ENCODE measurements at places on chromosomes 3 and 15. TPM values are rescaled to one million over a fixed set of nuclear protein-coding genes. Genes with fewer than 3 reads are reported as not detected.
A peak's percentile ranks its signal among the peaks of the same experiment; 100 is the strongest.

GRCh38 chr3:72904163-72904562 lies 16.3 kb downstream of the GXYLT2 start:
- DNase-seq: no peak

- peak; percentile 62 for DNase-seq
Observed at GRCh38 chr15:82709421-82710207, at the start of gene AP3B2. Gene AP3B2, minus strand, starts transcription at chr15:82709875. Its CDS starts 169 bp downstream, at chr15:82709706.

- no peak for DNase-seq
Observed at GRCh38 chr15:49628379-49628778, 7.5 kb downstream of the DTWD1 start.

GRCh38 chr15:76994971-76995945 lies at the start of gene PSTPIP1:
Gene PSTPIP1, plus strand, starts transcription at chr15:76995126. Its CDS starts 448 bp downstream, at chr15:76995574.
- peak; percentile 49 for DNase-seq

GRCh38 chr15:68145706-68146105 lies 59.4 kb downstream of the CALML4 start:
- DNase-seq: no peak

- DNase-seq: no peak
Observed at GRCh38 chr3:181888234-181888633, 176.5 kb downstream of the SOX2 start.

DNA sequence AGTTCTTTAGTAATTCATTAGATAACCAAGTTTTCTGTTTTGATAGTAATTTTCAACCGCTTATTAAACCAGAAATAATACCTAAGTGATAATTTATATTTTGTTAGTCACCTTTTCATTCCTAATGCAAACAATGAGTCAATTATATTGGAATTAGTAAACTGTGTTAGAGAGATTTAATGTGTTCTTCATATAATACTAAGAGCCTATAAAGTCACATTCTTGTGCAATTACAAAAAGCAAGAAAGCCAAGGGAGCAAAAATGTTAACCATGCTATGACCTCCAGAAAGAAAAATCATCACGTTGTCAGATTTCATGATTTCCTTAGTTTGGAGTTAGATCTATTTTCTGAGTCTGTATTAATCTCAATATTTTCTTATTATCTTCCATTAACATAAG lies 108.8 kb upstream of the SAMMSON start:
- no peak for DNase-seq

DNA sequence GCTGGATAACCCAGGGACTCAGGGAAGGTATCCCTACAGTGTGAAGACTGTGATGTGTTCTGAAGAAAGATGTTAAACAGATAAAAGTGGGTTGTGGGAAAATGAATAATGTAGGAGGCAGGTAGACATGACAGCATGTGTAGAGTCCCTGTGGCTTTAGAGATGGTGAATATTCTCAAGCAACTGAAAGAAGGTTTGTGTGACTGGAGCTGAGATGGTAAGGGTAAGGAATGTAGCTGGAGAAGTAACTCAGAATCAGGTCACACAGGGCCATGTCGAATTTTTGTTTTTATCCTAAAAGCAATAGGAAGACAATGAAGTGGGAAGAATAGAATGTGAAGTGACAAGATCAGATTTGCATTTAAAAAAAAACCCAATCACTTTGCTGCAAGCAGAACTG lies 53.7 kb upstream of the TRPC1 start:
- no peak for DNase-seq

GRCh38 chr15:62879770-62880169 lies 162.8 kb upstream of the TPM1 start:
- no peak for DNase-seq

- DNase-seq: no peak
Observed at GRCh38 chr3:46469680-46470357, 5.1 kb upstream of the LTF start.

DNA sequence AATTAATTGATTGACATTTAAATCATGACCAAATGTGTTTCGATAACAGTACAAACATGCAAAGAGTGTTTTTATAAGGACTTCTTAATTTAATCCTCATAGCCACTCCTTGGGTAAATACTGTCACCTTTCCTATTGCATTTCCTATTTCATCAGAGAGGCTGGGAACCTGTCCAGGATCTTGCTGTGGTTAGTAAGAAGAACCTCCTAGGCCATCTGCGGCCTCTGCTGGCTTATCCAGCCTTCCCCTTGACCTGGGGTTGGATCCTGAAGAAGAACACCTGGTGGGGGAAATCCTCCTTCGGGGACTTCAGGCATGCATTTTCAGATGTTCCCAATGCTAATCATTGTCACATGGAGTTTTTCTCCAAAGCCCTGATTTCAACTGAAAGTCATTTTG lies 25.5 kb downstream of the GLDN start:
- peak; percentile 50 for DNase-seq

GRCh38 chr3:186340204-186340603 lies 21.8 kb downstream of the DGKG start:
- no peak for DNase-seq

- no peak for DNase-seq
Observed at GRCh38 chr15:27241943-27242342, 271.0 kb downstream of the GABRG3 start.

GRCh38 chr3:35675206-35675605 lies 35.9 kb downstream of the ARPP21 start:
- no peak for DNase-seq

DNA sequence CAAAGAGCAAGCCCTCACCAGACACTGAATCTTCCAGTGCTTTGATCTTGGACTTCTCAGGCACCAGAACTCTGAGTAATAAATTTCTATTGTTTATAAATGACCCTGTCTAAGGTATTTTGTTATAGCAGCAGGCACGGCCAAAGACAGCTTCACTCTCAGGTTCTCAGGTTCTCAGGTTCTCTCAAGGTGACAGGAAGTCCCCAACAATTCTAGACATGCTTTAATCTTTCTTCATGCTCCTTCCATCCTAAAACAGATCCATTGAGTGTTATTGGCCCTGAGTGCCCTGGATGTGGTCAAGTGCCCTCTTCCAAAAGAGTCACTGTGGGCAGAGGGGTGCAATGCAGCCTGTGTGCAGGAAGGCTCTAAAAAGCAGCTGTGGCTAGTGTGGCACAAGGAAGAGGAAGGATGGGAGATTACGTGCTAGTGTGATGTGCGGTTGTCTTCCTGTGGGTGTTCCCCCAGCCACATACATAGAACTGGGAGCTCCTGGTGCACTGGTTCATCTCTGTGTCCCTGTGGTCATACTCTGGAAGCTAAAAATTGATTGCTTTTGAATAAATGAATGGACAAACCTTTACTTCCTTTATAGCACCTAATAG lies 11.0 kb upstream of the RAB7A start:
- no peak for DNase-seq

DNA sequence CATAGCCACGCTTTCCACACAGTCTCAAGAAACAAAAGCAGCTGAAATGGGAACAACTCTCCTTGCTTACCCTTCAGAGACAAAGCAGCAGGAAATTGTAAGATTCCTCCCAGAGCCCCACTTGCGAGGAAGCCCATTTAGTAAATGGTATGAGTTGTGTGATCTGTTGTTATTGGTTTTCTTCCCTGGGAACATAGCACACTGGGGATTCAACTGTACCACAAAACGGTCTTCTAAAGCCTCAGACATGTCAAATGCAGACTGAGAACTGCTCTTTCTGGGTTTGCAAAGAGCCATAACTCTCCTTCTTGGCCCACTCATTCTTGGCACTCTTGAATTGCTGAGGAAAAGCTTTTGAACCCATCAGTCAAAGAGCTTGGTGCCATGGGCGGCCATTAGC lies 101.0 kb upstream of the COL8A1 start:
- no peak for DNase-seq

DNA sequence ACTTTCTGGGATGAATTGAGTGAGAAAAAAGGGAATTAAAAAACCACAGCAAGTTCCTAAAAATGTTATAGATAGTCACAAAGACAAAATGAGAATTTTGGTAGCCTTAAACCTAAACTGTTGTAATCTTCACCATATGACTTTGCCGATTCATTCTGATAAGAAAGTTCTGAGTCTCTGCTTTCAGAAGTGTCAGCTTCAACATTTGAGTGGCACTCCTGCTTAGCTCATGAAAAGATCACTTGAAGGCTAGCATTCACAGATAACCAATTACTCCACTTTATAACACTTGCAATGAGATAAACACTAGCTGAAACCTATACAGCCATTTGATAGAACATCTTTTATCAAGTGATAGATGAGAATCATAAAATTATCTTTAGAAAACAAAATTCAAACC lies 288.1 kb upstream of the POU1F1 start:
- DNase-seq: no peak

DNA sequence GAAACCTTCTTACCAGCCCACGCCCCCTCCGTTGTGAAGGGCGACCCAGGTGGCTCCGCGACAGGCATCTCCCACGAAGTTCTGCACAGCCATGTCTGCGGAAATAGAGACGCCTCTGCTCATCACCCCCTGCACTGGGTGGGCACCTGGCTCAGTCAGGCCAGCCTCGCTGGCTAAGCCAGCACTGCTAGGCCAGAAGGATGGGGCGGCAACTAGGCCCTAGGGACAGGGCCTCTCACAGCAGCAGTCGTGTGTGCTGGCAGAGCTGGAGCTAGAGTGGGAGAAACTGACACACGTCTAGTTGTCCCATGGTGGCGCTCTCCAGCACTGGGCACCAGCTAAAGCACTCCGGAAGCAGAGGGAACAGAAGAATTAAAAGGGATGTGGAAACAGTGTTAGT lies 12.5 kb upstream of the ZXDC start:
- no peak for DNase-seq

DNA sequence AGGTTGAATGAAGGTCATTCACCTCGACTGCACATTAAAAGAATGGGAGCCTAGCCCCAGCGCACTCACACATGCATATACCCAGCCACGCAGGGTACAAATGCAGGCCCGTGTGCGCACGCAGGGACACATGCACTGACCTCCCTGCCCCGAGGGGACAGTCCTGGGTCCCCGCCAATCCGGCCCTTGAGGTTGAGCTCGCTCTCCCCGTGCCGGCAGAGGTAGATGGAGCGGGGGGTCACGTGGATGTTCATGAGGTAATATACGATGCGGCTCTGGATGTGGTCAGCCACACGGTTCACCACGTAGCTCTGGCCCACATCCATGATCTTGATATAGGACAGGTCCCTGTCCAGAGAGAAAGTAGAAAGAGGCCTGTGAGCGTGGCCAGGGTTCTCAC lies 20.5 kb downstream of the PFKFB4 start:
- no peak for DNase-seq

GRCh38 chr15:63891079-63891767 lies 57.5 kb upstream of the HERC1 start:
- peak; percentile 65 for DNase-seq

DNA sequence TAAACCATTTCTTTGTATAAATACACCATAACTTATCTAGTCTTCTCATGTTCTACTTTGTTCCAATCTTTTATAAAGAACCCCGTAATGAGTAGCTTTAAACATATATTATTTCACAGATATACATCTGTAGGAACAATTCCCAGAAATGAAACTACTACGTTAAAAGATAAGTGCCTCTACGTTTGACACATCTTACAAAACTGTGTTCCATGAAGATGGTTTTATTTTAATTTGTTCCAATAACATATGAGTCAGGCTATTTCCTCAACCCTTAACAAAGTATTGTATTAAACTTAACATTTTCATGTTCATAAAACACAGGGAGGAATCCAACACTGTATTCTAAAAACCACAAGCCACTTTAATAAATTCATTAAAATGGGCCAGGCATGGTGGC lies 52.9 kb downstream of the TRPM7 start:
- no peak for DNase-seq

The CYP1A1 gene
- not detected for polyA plus RNA-seq

The C2CD4A gene
- polyA plus RNA-seq: not detected

The A4GNT gene
- polyA plus RNA-seq: not detected

The DALRD3 gene
- 23.0 TPM for polyA plus RNA-seq

The TRPM1 gene
- polyA plus RNA-seq: 0.12 TPM
